ENCODE measurements at places on chromosomes 5 and 9.

- no peak for DNase-seq
Measured at GRCh38 chr9:132312873-132313272, 41.9 kb downstream of the SETX start.

GRCh38 chr5:16497546-16497945 is 31.9 kb upstream of the ZNF622 start:
- no peak for DNase-seq

- peak; percentile 42 for DNase-seq
Measured at GRCh38 chr5:16666883-16667398, 50.1 kb upstream of the RETREG1 start.

DNA sequence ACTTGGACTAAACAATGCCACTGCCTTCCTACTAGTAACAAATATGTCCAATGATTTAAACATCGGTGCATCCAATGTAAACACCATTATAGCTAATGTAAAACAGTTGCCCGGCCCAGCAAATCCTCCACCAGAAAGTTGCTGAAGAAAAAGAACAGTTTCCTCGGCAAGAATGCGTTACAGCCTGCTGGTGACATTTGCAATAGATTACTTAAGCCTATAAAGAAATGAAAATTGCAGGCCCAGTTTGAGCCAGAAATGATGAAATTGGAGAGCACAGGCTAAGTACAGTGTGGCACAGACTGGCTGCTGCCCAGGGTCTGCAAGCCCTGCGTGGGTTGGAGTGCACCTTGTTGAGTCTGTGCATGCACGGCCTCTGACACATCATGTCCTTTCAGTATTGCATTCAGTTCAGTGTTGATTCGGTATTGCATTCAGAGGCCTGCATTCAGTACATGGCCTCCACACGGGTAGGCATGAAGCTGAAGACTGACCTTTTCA is 406.0 kb upstream of the KLF4 start:
- no peak for DNase-seq

DNA sequence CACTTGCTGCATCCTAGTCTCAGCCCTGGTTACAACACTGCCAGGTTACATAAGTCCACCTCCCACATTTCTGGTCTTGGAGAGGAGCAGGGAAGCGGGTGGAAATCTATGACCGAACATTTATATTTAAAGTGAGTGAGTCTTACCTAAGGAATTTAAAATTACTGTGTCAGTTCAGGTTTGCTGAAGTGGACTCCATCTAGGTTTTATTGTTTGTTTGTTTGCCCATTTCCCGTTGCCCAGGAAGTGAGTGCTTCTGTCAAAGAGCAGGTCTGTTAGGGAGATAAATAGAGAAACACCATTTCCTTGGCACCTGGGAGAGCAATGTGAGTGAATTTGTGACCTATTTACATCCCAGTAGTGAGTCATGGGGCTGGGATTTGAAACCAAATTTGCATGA is 179.5 kb downstream of the KIF4B start:
- no peak for DNase-seq

DNA sequence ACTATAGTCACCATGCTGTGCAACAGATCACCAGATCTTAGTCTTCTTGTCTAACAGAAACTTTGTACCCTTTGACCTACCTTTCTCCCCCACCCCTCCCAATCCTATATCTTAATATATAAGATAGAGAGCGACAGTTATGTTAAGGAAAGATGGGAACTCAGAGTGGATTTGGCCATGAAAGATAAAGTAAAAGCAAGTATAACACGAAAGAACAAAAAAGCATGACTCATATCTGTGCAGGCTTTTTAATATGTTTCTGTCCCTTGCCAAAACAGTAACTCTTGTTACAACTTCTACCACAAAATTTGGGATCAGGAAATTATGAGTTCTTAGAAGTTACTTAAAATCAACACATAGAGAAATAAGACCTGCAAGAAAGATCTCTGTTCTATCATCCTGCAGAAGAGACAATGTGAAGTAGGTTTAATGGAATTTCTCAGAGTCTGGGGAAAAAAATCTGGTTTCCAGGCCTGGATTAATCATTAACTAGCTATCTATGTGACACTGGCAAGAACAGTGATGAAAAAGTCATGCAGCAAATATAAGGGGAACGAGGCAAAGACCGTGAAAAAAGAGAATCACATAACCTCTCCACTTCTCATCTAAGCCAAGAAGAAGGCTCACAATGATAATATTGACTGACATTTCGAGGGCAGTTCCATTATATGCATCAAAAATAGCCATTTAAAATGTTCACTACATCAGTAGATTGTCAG is 18.6 kb downstream of the BAAT start:
- no peak for DNase-seq

- DNase-seq: peak; percentile 24
Measured at GRCh38 chr5:179497636-179498340, 52.6 kb upstream of the RUFY1 start.

DNA sequence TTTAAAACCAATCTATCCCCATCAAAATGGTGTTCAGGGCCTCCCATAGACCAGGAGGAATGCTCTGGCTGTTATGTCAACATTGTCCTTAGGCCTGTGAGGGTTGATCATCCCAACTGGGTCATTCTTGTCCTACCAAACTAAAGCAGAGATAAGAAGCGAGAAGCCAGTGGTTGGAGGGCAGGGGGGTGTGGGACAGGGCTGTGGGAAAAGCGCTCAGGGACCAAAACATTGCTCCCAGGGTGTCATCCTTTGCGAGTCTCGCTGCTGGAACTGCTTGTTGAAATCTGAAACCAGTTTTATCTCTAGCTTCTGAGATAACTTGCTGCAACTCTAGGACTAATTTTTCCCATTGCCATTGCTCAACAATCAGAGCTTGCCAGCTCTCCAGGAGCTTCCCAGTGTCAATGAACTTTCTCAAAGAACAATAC is 48.1 kb downstream of the SPATA31C2 start:
- no peak for DNase-seq

- no peak for DNase-seq
Measured at GRCh38 chr5:180684623-180685161, 35.3 kb upstream of the FLT4 start.

DNA sequence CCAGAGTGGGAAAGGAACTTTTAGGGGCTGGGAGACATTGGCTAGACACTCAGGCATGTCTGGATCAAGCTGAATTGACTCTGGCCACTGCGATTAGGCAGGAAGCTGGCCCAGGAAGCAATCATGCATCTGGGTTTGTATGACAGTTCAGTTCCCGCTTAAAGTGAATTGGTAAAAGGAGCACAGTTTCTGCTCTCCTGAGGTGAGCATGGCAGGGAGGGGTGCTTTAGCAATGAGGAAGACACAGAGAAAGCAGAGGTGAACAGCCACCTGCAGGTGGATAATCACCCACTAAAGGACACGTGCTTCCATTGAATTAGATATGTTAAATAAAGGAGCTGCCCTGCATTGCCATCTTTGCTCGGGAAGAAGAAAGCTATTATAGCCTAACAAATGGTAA is 248.1 kb upstream of the MAP3K1 start:
- no peak for DNase-seq

DNA sequence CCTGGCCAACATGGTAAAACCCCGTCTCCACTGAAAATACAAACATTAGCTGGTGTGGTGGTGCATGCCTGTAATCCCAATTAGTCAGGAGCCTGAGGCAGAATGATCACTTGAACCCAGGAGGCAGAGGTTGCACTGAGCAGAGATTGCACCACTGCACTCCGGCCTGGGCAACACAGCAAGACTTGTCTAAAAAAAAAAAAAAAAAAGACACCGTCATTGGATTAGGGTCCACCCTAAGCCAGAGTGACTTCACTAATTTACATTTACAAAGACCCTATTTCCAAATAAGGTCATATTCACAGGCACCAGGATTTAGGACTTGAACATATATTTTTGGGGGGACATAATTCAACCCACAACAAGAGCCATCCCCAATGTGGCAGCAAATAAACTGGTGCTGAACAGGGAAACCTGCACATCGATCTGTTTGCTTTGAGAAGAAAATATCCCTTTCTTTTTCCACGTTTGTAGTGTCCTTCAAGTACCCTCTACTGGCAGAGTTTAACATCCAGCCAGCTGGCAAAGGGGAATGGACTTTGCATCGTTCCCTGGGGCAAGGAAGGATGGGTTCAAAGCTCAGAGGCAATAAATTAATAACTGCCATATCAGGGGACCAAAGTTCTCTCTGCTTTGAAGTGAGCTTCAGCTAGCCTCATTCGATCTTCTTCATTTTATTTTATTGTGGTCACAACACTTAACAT is 3.7 kb upstream of the DNAJC25 start:
- no peak for DNase-seq

GRCh38 chr9:115957585-115957984 is 196.0 kb upstream of the PAPPA start:
- no peak for DNase-seq

GRCh38 chr9:93121316-93122241 is 12.5 kb downstream of the NINJ1 start:
- no peak for DNase-seq

GRCh38 chr9:110217656-110218099 is 9.7 kb upstream of the C9orf152 start:
- no peak for DNase-seq

- peak; percentile 8 for DNase-seq
Measured at GRCh38 chr5:88049737-88050136, 218.9 kb downstream of the TMEM161B start.

DNA sequence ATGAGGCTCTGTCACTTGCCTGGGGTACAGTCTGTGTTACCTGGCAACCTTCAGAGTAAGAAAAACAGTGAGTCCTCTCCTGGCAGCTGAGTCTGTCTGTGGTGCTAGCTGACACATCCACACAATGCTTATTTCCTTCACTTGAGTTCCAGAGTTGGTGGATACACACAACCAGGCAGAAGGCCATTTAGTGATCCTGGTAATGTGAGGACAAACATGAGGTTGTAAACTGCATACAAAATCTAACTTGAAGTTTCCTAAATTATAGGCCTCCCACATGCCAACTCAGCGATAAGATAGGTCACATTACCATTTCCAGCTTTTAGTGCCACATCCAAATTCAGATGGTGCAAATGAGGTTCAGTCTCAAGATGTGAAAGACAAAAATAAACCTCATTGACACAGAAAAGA is 125.5 kb downstream of the DCP2 start:
- no peak for DNase-seq

DNA sequence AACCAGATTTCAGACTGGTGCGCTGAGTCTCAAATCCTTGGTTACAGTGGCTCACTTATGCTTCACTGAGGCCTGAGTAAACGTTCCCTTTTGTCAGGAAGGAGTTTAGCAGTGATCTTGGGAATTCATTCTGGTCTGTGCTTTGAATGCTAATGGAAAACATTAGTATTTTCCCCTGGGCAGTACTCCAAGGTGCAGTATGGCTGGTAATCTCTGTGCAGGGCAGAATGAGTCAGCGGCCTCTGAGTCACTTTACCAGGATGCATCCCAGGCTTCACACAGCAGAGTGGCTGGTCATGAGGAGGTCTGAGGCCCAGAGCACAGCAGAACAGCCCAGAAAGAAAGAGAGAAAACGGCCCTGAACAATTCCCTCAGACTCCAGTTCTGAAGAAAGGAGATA is 54.0 kb downstream of the PCA3 start:
- no peak for DNase-seq

DNA sequence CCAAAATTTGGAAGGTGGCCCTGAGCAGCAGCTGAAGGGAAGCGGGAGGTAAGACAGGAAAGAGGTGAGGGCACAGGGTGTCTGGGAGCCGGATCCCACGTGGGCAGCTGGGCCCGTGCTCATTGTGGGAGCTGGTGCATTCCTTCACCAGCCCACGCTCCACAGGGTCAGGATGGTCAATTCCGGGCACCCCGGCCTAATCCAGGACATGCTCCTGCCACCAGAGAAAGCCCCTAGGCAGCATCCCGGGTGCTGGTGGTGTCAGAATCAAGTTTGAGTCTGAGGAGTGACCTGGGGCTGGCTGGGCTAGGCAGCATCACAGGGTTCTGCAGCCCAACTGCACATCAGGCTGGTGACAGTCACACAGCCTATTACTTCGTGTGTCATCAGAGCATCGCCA is 7.1 kb upstream of the PDCD6 start:
- no peak for DNase-seq

DNA sequence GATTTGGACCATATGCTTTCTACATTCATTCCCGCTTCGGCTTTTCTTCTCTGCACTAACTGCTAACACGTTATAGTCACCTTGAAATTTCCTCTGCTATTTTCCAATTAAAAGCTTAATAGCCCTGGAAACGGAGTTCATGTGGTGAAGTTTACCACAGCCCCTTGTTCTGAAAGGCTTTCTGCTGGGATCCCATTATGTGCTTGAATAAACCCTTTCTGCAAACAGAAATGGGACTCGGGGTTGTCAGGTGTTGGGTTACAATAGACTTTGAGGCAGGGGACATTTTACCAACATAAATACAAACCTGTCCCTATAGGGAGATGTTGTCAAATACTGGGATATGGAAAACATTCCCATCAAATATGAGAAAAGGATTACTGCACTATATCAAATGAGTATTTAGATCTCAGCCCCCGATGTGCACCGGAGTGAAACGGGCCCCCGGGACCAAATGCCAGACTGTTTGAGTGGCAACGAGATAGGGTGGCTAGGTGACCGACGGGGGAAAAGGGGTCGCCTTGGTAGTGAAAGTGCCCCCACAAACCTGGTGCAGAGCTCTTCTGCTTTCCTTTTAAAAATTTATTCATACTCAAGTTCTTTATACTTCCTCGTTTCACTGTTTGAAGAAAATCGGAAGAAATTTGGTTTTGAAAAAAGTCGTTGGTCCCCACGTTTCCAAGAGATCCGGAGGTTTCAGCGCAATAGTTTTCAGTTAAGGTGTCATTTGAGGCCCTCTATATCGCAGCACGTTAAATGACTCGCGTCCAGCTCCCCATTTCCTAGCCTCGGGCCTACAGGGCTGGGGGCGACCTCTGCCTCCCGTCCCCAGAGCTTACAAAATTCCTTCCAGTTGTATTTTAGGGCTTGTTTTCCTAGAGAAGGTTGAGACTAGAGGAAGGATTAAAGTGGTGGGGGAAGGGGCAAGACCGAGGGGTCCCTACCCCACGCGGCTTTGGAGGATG is 2.1 kb upstream of the DMRT3 start:
- no peak for DNase-seq

- no peak for DNase-seq
Measured at GRCh38 chr5:149323210-149323609, 22.1 kb upstream of the GRPEL2 start.

GRCh38 chr5:149759986-149760853 is 30.1 kb downstream of the PPARGC1B start:
- DNase-seq: no peak

All from H7 (cell line).